ENCODE measurements at places on chromosomes 7 and 10. TPM values are rescaled to one million over a fixed set of nuclear protein-coding genes. Genes with fewer than 3 reads are reported as not detected.

Gene AKR1D1
- total RNA-seq = not detected

Gene TMEM72
- total RNA-seq = not detected

Gene ODAD2
- 0.40 TPM for total RNA-seq

Gene TCF7L2
- total RNA-seq = 1.5 TPM

Gene ZSCAN25
- total RNA-seq = 31.8 TPM

Gene SEC61A2
- total RNA-seq = 10.8 TPM

Gene TCERG1L
- total RNA-seq = not detected

Gene SSC4D
- total RNA-seq = 0.68 TPM

Gene UBN2
- total RNA-seq = 7.6 TPM

Gene PTCD1
- total RNA-seq = 7.2 TPM
